ENCODE measurements at places on chromosomes 3 and 15.
A peak's percentile ranks its signal among the peaks of the same experiment; 100 is the strongest.

- DNase-seq: no peak
These were observed 27.0 kb upstream of the IREB2 start for GRCh38 chr15:78411061-78411460.

DNA sequence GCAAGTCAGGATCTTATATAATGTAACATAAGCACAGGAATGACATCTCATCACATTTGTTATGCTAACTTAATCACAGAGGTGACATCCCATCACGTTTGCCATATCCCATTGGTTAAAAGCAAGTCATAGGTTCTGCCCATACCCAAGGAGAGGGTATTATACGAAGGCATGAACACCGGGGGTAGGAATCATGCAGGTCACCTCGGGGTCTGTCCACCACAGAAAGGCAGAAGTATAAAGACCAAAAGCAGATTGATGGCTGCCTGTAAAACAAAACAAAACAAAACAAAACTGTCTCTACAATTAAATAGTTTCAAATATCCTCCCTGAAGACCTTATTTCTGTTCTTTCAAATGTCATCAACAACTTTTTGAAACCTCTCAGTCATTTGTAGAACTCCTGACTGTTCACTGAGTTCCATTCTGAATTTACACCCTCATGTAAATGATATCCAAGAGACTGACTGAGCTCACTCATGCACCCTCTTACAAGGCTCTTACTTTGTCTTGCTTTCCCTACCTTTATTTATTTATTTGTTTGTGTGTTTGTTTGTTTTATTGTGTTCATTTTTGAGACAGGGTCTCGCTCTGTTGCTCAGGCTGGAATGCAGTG, 22.7 kb upstream of the ZNF639 start:
- no peak for DNase-seq

DNA sequence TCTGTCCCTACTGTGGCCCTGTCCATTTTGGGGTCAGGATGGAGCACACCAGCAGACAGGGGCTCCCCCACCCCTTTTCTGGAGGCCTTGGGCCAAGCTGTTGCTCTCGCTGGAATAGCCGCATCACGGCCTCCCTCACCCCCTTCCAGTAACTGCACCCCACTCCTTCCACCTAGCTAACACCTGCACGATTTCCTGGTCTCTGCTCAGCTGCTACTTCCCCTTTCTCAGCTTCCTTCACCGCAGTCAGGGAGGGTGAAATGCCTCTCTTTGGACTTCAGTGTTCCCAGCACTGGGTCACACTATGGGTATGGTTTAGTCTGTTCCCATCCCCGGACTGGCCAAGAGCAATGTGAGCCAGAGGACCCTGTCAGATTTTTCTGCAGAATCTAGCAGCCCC, 400.2 kb downstream of the MCTP2 start:
- DNase-seq: no peak

DNA sequence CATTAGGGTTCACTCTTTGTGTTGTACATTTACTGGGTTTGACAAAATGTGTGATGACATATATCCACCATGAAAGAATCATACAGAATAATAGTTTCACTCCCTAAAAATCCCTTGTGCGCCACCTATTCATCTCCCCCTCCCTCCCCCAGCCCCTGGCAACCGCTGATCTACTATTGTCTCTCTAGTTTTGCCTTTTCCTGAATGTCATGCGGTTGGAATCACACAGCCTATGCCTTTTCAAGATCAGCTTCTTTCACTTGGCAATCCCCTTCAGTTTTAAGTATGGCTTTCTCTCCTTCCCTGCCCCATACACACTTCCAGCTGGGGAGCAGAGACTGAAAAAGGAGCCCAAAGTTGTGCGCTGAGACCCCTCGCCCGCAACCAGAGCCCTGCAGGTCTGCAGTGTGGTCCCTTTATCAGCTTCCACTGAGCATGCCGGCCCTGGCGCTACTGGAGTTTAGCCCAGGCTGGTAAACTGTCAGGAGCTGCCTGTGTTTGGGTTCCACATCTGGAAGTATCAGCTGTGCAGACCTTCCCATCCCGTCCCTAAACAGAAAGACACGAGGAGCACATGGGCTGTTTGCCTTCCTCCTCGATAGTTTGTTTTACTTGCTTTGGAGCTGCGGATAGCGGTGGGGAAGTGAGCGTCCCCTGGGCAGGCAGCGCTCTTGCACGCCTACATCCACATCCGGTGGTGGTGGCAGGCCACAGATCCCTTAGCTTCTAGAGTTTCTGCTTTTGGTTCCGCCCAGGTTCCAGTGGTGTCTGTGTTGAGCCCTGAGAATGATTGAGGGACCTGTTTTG, 12.3 kb downstream of the BOC start:
- no peak for DNase-seq

DNA sequence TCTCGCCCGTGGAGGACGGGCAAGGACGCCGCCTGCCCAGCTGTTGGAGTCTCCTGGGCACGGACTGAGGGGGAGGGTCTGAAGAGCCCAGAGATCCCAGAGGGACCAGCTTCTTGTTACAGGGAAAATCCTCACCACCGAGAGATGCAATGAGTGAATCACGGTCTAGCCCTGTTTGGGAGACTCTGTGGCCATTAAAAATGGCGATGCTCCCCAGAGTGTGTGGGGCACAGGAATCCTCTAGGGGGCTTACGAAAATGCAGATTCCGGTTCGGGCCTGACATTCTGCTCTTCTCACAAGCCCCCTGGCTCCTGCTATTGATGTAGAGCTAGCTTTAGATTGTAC, 35.5 kb upstream of the EPHB3 start:
- no peak for DNase-seq

- DNase-seq: no peak
These were observed 30.8 kb downstream of the BOC start for GRCh38 chr3:113242096-113242581.

DNA sequence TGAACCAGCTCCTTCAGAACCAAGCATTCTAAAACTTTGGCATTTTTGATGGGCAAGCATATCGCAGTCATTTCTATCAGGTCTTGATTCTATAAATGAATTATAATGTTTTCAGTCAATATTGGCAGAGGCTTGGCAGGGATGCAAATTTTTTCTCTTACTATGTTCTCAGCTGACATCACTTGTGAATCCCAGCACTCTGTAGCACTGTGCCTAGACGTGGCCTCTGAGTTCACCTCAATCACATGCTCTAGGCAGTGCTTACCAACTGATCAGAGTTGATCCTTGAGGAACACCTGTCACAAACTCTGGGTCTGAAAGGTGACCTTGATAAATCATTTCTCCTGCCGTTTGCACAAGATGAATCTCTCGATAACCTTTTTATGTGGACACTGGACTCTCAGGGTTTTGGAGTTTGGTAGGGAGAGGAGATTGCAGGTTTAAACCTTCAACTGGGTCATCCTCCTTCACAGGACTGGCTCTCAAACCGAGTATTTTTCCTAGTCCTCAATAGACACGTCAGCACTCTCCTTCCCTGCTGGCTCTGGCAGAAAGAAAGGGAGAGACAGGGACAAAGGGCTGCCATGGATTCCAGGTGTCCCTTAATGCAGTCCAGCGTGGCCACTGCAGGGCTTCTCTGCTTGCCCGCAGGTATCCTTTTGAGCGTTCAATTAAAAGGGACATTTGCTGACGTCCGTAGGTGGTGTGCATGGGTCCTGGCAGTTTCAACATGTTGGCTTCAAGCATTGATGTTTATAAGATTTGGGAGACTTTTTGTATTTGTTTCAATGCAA, 222.3 kb upstream of the CMC1 start:
- no peak for DNase-seq

- DNase-seq: no peak
These were observed 178.3 kb downstream of the SUCNR1 start for GRCh38 chr3:152051501-152052404.

- no peak for DNase-seq
These were observed 747.3 kb downstream of the CADM2 start for GRCh38 chr3:85706130-85706529.

DNA sequence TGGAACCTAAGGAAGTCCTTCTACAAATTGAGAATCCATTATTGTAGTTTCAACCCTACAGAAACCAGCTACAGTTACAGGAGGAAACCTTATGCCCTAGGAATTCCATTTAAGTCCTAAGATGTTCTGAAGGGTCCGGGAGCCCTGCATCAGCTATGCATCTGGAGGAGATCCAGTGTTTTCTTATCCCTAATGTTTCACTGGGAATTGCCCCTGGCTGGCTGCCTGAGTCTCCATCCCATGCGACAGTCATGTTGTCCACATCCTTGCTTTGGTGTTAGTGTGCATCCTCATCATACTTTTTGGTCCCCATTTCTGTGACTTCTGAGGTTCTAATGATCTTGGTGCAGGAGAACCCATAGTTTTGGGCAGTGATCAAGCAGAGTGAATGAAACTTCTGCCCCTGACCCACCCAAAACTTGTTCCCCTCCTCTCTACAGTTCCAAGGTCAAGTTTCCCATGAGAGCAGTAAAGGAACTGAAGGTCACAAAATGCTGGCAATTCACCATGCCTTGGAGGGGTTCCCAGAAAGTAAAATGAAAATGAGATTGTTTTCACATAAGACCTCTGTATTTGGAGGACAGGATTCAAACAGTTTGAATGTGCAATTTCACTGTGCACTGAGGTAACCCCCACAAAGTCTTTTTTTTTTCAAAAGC, 121.9 kb upstream of the PHLDB2 start:
- DNase-seq: no peak

DNA sequence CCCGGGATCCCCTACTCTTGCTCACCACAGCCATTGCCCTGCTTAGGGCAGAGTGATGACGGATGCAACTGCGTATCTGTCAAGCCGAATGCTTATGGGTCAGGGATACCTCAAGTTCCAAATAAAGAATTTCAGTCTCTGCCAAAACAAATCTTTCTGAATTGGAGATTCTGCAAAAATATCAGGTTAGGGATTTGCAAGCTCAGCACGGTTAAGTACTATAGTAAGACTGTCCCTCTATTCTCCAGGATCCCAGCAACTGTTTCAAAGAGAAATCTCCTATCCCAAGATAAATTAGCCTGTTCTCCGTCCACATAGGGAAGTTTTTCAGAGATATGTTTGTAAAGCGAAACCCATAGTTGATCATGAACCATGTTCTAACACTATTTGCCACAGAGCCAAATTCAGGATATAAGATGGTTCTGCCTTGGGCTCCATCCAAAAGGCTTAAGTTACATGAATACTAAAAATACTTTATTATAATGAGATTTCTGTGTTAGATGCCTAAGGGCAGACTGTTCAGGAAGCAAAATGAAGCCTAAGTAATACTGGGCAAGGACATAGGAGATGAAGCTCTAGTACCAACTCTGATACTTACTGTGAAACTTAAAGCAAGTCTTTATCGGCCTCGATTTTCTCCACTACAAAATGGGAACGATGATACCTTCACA, 100.1 kb upstream of the LPP start:
- DNase-seq: no peak

DNA sequence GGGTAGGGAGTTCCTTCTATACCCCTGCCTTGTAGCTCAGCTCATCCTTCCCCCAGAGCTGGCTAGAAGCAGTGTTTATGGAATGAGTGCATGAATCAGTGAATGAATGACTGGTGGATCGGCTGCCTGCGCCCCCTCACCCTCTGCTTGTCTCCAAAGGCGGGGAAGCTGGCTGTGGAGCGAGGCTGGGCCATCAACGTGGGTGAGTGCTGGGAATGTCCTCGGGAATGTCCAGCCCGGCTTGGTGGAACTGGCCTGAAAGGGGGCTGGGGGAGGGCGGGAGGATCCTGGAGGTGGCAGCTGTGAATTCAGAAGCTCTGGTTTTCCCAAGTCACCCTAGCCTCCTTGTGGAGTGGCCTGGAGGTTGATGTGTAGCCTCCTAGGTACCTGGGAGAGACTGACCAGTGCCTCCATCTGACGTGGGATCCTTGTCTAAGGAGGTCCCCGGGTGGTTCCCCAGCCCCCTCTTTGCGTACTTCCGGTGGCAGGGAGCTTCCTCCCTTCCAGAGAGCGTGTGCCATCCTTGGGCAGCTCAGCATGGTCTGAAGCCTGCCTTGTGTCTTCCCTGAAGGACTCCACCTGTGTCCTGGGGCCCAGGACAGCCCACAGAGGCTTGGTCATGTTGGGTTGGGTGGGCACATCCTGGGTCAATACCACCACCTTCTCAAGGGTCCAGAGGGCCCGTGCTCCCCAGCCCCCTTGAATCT, 18.4 kb downstream of the HDAC11 start:
- DNase-seq: no peak

DNA sequence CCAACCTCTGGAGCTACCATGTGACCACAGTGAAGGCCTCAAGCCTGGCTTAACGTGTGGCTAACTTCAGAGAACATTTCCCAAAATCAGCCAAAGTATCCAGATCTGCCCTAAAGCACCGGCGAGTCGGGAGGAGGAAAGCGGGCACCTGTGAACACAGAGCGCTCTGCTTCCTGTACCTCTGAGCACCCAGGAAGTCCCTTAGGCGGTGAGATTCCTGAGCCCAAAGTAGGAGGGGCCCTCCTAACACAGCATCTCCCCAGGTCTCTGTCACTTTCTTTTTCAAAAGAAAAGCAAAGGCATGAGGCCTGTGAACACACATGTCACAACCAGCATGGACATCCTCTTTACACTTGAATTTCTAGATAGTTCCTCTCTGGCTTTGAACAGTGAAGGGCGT, 944 bp upstream of the EIF4E3 start:
- peak; percentile 37 for DNase-seq

DNA sequence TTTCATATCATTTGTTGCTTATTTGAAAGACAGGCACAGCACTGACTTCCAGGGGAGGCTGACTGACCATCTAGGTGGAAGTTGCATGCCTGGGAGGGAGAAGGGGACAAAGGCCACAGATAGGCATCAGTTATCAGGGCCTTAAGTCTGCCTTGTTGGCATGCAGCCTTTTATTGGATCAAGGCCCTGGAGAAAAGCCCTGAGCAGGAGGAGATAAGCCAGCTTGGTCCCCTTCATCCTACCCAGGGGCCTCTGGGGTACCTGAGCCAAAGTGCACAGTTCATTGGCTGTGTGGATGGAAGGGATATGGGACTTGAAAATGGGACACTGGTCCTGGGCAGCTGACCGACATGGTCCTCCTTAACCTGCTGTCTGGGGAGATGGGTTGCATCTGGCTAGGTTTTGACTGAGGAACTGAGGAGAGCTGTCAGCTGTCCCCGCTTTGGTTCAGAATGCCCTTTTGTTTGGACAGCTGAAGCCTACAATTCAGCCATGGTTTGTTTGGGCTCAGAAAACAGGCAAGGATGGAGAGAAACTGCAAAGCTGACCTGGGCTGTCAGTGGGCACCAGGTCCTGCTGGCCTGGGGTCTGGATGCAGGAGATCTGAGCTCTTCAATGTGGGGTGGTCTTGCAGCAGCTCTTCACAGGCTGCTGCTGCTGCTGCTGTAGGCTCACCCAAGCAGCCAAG, 60.0 kb downstream of the FLNB start:
- no peak for DNase-seq

- DNase-seq: no peak
These were observed 69.2 kb downstream of the KLHL25 start for GRCh38 chr15:85725564-85725963.

- no peak for DNase-seq
These were observed 424.9 kb upstream of the ALCAM start for GRCh38 chr3:104941785-104942184.

- DNase-seq: peak; percentile 30
These were observed 2.3 kb upstream of the TMEM266 start for GRCh38 chr15:76057332-76058000.
